ENCODE measurements at places on chromosomes 16 and 17.

- DNase-seq = no peak
These were observed 197.2 kb downstream of the RBFOX3 start for GRCh38 chr17:79413611-79414010.

GRCh38 chr16:85142129-85142513 is 29.8 kb upstream of the CIBAR2 start:
- DNase-seq = no peak

DNA sequence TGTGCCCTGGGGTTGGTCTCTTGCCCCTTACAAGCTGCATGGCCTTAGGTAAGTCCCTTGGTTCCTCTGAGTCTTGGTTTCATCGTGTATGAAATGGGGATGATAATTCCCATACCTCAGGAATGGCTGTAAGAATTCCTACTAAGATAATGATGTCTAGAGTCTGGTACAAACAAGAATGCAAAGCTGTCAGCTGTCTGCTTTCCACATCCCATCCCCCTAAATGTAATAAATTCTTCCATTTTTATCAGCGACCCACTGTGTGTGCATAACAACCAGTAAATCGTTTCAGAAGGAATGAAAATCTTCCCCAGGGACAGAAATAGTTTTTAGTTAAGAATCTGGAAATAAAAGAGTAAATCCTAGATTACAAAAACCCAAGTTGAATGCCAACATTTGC is 95.4 kb downstream of the CPPED1 start:
- no peak for DNase-seq

DNA sequence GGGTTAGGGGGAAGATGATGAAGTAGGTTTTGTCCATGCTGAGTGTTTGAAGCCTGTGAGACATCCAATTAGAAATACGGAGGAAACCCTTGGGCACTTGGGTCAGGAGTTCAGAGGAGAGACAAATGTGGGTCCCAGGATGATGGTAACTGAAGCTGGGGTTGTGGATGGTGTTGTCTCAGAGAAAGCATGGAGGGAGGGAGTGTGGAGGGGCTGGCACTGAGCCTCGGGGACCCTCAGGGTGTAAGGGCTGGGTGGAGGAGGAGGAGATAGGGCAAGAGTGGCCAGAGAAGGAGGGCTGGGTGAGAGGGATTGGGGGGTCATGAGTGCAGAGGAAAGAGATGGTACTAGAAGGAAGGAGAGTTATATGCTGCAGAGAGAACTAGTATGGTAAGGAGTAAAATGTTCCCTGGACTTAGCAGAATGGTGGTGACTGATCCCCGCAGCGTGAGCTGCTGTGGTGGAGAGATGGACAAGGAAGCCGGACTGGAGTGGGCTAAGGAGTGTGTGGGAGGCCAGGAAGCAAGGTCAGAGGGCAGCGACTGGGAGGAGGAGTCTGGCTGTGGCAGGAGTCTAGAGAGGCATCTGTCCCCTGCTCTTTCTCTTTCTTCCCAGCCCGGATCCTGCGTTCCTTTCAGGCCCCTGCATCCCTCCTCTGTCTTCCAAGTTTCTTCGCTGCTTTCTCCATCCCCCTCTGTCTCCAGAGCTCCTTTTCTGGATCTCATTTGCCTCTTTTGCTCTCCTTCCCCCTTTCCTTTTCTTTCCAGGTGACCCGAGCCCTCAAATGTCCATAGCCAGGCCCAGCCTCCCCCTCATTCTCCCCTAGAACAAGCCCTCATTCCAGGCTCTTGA is 3.9 kb upstream of the COL1A1 start:
- no peak for DNase-seq

GRCh38 chr17:82177761-82178498 is 34.7 kb downstream of the CCDC57 start:
- DNase-seq = no peak

DNA sequence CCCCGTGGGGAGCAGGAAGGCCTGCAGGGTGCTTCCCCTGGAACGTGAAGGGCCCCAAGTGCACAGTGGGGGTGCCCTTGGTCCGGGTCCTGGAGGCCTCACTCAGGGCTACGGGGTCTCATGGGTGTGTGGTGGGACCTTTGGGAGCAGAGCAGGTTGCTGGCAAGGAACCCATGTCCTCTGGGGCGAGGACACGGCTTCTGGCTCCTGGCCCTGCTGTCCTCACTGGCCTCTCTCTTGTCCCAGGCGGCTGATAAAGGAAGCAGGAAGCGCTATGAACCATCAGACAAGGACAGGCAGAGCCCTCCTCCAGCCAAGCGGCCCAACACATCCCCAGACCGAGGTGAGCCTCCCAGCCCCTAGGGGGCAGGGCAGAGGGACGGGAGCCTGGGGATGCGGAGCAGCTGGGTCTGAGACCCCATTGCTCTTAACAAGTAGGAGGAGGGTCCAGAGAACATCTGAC is 9.8 kb upstream of the IL17C start:
- DNase-seq = peak; percentile 54

- no peak for DNase-seq
These were observed 4.4 kb downstream of the NECAB2 start for GRCh38 chr16:83972256-83973008.

- no peak for DNase-seq
These were observed 23.6 kb upstream of the TOX3 start for GRCh38 chr16:52570495-52571091.

- DNase-seq = peak; percentile 83
These were observed at the start of gene SIRT7 for GRCh38 chr17:81917565-81918332. SIRT7 (minus strand) TSS chr17:81918176; CDS start chr17:81918131, 45 bp downstream.

GRCh38 chr16:5873221-5873620 is 775.6 kb upstream of the EEF2KMT start:
- DNase-seq = no peak

DNA sequence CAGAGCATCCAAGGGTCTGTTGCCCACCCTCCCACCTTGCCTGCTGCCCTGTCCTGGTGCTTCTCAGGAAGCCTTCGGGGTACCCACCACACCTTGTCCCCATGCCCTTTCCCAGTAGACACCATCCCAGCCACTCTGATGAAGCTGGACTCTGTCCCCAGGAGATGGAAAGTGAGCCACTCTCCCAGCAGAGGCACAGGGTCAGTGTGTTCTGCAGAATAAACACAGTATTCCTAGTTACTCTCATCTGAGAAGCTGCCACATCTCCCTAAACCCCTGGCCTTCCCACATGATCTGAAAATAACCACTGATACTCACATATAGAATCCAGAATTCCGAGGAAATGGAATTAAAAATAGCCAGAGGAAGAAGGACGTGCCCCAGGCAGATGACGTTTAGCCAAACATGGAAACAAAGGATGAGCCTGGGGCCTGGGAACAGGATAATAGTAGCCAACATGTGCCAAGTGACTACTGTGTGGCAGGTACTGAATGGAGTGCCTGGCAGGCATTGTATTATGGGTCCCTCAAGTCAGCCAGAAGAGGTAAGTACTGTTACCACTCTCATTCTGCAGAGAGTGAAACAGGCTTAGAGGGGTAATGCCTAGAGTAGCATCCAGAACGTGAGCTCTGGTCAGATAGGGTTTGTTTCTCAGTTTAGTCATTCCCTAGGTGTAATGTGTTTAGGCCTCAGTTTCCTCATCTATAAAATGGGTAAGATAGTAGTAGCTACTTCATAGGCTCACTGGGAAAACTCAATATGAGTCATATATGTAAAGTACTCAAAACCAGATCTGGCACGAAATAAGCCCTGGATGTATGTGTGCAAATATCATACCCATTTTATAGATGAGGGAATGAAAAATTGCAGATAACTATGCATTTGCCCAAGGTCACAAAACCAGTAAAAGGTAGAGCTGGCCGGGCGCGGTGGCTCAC is 20.8 kb upstream of the PEMT start:
- DNase-seq = no peak

DNA sequence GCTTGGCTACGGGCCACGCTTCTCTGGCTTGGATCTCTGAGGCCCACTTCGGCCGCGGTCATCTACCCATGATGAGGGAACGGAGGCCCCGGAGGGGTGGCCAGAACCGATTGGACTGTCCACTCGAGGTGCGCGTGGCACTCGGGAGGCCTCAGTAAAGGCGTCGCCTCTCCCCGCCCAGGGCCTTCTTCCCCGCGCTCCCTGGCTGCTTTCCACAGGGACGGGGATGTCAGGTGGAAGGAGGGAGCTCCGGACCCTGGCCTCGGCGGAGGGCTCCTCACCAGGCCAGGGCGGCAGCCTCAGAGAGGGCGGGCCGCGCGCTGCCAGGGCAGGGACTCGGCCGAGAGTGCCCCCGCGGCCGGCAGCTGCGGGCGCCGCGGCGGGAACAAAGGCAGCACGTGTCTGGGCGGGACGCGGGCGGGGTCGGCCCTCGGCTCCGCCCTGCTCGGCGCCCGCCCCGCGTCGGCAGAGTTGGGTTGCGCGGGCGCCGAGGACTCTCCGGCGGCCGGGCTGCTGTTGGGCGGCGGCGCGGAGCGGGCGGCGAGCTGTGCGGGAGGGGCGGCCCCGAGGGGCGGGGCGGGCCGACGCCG is 587 bp upstream of the CDK5R1 start:
- peak; percentile 77 for DNase-seq

DNA sequence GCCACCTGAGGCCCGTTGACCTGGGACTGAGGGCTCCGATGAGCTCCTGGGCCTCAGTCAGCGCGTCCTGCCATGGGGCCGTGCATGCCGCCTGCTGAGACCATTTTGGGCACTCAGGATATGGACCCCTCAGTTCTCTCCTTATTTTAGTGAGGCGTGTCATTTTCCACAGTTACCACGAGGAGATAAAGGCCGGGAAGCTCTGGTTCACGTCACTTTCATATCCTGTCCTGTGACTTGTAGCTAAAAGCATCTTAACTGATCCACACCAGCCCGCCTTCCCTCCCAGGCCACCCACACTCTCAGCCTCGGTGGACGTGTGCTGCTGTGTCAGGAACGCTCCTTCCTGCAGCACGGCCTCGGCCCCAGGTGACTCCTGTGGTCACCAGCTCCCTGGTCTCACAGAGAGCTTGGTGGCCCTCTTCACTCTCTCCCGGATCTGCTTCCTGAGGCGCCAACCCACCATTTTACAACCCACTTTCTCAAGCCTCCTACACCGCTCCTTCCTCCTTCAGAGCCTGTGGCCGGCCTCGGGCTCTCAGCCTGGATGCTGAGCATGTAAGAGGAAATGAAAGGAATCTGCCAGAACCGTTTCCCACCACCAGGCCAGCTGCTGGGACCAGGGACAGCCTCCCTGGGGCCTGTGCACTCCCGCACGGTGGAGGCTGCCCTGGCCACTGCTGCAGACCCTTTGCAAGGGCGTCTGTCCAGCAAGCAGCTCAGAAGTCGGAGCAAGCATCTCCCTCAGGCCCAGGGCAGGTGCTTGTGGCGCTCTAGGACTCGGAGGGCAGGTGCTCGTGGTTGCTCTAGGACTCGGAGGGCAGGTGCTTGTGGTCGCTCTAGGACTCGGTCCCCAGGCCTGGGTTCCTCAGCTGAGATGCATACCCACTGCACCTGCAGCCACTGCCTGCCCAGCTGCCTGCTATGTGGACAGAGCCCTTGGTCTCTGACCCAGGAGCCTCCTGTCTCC is 23.9 kb upstream of the FASN start:
- DNase-seq = no peak

GRCh38 chr17:81044428-81044763 is 9.4 kb downstream of the BAIAP2 start:
- no peak for DNase-seq

DNA sequence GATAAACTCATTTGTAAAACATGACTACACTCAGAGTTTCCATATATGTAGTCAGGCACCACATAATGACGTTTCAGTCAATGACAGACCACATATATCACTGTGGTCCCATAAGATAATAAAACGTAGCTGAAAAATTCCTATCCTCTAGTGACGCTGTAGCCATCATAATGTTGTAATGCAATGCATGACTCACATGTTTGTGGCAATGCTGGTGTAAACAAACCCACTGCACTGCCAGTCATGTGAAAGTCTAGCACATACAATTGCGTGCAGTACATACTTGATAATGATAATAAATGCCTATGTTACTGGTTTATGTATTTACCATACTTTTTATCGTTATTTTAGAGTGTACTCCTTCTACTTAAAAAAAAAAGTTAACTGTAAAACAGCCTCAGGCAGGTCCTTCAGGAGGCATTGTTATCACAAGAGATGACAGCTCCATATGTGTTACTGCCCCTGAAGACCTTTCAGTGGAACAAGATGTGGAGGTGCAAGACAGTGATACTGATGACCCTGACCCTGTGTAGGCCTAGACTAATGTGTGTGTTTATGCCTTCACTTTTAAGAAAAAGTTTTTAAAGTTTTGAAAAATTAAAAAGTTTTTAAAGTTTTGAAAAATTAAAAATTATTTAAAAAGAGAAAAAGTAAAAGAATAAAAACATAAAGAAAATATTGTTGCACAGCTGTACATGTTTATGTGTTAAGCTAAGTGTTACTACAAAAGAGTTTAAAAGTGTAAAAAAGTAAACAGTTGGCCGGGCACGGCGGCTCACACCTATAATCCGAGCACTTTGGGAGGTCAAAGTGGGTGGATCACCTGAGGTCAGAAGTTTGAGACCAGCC is 9.0 kb downstream of the STAT5B start:
- peak; percentile 91 for DNase-seq

DNA sequence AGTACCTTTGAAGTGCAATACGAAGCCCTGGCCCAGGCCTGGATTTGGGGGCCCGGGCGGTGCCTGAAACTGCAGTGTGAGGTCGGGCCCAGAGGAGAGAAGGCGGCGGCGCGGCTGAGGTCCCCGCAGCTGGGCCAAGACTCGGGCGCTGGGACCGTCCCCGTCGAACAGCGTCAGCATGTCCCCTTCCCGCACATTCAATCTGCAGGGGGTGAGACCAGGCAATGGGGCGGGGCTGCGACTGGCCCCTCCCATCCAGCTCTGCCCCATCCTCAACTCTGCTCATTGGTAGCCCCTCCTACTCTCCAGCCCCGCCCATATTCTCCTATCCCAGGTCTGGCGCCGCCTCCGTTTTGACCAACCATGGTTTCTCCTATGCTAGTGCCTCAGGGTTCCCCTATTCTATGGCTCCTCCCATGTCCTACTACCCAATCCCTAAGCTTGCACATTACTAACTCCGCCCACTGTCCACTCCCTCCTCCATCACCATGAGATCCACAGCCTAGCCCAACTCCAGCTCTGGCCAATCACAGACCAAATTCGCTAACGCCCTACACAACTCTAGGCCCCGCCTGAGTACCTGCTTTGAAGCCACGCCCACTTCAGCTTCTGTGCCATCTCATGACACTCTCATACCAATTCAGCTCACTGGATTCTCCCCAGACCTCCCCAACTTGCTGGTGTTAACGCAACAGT is 14.4 kb upstream of the CDIPT start:
- DNase-seq = peak; percentile 63

GRCh38 chr16:67740391-67740790 is 21.3 kb upstream of the GFOD2 start:
- no peak for DNase-seq

DNA sequence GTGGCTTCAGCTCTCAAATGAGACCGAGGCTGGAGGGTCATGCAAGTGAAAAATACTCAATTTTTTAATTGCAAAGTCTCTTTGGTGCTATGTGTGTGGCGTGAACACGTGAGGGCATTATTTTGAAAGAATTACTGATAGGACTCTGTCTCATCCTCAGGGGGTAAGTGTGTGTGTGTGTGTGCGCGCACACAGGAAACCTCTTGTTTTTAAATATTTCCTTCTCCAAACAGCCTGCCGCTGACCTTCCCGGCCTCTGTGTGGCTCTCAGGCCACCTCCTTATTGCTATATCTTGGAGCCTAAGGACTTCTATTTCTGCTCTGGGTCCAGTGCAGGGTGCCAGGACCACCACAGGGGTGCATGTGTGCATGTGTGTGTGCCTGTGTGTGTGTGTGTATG is 99.7 kb downstream of the CMIP start:
- no peak for DNase-seq

- no peak for DNase-seq
These were observed 729 bp downstream of the DDX28 start for GRCh38 chr16:68022278-68022727.

Data from A549 (cell line).